ENCODE measurements at places on chromosomes 13 and 19. TPM values are rescaled to one million over a fixed set of nuclear protein-coding genes. Genes with fewer than 3 reads are reported as not detected.

F7 gene
- not detected for total RNA-seq

PRMT1 gene
- total RNA-seq = 138 TPM

DNA sequence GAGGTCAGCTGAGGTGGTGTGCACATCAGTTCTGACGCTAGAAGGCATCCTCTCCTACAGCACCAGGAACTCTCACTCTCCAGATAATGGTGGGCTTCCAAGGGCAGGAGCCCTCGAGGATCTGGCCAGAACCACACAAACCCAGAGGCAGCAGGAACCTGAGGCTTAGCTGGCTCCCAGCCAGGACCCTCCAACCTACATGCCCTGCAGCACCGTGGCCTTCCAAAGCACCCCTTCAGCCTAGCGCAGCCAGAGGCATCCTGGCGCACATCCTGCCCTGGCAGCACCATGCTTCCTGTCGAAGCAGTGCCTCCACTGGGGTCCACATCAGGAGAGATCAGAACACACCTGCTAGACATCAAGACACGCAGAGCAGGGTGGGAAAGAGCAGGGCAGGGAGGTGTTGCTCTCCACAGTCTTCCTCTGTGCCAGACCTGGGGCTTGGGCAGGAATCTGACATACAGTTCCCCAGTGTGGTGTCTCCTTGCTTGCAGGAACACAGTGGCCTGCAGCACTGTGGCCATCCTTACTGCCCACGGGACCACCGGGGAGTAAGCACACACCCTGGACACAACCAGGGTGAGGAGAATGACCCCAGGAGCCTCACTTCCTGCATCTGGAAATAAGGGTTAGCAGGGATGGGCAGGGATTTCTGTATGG, 21.7 kb downstream of the TUBA3C start:
- no peak overlapping the region for H3K4me3 ChIP-seq
- no peaks in the 10 kb centered on the region for H3K4me1 ChIP-seq
- DNase-seq = no peak

DNA sequence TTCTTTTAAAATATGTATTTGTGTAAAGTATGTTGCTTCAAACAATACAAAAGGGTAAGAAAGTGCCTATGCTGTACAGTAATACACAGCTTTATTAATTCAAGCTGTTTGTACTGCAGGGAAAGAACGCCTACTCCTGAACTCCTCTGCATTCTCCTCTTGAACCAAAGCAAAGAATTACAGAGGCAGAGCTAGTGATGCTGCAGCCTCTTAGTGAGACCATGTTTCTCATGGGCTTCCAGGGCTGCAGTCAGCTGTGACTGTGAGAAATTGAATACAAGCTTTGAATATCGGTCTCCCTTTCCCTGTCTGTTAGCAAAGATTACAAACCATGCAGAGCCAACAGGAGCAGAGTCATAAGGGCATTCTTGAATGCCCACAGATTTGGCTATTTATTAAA, 248.5 kb downstream of the SLITRK1 start:
- no peak overlapping the region for H3K4me3 ChIP-seq
- H3K27me3 ChIP-seq = no peaks in the 10 kb centered on the region
- no peak overlapping the region for H3K27ac ChIP-seq
- no peaks in the 10 kb centered on the region for H3K4me1 ChIP-seq
- no peak for DNase-seq

- H3K4me1 ChIP-seq = no peaks in the 10 kb centered on the region
- no peak overlapping the region for H3K4me3 ChIP-seq
- no peak overlapping the region for H3K27ac ChIP-seq
- H3K36me3 ChIP-seq = no peaks in the 10 kb centered on the region
Observed at GRCh38 chr13:100694722-100695508, 20.3 kb upstream of the TMTC4 start.

GRCh38 chr19:6671960-6672359, 2.0 kb upstream of the TNFSF14 start:
- H3K27me3 ChIP-seq = no peaks in the 10 kb centered on the region
- H3K4me3 ChIP-seq = no peak overlapping the region
- no peak overlapping the region for H3K27ac ChIP-seq
- no peak for DNase-seq
- H3K36me3 ChIP-seq = no peaks in the 10 kb centered on the region

METTL21C gene
- total RNA-seq = not detected

SRRM5 gene
- total RNA-seq = not detected

DNA sequence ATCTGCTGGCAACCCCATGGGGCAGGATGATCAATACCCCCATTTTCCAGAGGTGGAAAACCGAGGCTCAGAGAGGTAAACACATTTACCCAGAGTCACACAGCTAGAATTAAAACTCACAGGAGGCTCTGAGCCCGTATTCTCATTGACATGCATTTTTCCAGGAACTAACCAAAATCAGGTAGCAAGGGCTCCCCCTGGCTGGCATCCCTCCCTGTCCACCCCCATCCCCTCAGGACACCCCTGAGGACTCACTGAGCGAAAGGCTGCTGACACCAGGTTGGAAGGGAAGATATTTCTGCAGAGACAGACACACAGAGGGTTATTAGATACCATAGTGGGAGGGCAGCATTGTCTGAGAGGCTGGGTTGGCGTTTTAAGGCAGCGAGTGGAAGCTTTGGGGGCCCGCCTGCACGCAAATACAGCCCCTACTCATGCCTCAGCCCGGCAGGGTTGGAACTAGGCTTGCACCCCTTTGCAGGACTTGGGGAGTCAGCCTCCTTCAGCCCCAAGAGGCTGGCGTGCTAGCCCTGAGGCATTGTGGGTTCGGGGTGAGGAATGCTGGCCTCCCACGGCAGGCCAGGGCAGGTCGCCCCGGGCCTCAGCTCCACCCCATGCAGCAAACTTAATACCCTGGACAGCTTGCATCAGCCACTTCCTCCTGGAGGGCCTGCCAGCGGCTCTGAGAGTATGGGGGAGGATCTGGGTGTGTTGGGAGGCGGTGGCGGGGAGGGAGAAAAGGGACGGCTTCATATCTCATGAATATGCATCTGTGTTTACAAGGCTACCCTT, 3.9 kb downstream of the SLC1A5 start:
- no peak for DNase-seq
- H3K4me3 ChIP-seq = no peak overlapping the region
- H3K4me1 ChIP-seq = peaks cover 12% of the 10 kb centered on the region
- peak overlapping the region; percentile 1 for H3K27ac ChIP-seq
- no peaks in the 10 kb centered on the region for H3K36me3 ChIP-seq

DNA sequence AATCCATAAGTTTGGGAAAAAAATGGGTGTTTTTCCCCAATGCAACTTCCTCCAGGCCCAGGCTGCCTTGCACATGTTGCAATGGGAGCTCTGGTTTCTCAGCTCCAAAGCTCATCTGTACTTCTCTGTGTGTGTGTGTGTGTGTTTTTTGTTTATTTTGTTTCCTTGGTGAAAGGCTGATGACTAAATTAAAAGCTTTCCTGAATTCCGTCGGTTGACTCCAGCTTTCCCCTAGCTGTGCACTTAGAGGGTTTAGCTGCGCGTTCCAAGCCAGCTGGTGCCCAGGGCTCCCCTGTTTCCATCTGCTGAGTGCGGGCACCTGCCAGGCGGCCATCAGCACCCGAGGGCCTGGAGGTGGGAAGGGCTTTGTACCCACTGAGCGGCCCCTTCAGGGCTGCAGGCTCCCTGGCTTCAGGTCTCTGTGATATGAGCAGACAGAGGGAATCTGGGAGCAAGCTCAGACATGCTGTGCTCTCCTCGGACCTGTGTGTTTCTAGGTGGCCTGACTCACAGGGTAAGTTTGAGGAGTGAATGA, 129.1 kb upstream of the SOX1 start:
- no peaks in the 10 kb centered on the region for H3K36me3 ChIP-seq
- no peaks in the 10 kb centered on the region for H3K27me3 ChIP-seq
- no peak overlapping the region for H3K27ac ChIP-seq
- H3K4me1 ChIP-seq = no peaks in the 10 kb centered on the region

- H3K27me3 ChIP-seq = no peaks in the 10 kb centered on the region
- no peaks in the 10 kb centered on the region for H3K36me3 ChIP-seq
- H3K27ac ChIP-seq = no peak overlapping the region
- H3K4me3 ChIP-seq = no peak overlapping the region
- no peaks in the 10 kb centered on the region for H3K4me1 ChIP-seq
Observed at GRCh38 chr13:22592515-22592914, 588.3 kb upstream of the SGCG start.

All from thyroid gland (tissue), 4 donors.